ENCODE measurements at places on chromosomes 4 and X.

DNA sequence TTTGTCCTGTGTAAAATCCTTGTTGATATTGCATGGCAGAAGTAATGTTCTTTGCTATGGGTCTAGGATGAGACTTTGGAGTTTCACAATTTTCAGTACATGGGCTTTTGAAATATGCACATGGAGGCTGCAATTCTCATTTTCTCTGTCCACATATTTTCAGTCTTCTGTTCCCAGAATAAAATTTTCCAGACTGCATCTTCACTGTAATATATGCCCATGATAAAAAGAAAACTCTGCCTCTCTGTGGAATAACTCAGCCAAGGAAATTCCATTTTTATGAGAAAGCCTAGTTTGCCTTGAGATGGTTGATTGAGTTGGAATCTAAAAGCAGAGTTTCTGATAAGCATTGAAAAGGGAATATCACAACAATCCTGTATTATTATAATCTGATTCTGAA is 601.4 kb upstream of the AADAT start:
- DNase-seq = no peak

DNA sequence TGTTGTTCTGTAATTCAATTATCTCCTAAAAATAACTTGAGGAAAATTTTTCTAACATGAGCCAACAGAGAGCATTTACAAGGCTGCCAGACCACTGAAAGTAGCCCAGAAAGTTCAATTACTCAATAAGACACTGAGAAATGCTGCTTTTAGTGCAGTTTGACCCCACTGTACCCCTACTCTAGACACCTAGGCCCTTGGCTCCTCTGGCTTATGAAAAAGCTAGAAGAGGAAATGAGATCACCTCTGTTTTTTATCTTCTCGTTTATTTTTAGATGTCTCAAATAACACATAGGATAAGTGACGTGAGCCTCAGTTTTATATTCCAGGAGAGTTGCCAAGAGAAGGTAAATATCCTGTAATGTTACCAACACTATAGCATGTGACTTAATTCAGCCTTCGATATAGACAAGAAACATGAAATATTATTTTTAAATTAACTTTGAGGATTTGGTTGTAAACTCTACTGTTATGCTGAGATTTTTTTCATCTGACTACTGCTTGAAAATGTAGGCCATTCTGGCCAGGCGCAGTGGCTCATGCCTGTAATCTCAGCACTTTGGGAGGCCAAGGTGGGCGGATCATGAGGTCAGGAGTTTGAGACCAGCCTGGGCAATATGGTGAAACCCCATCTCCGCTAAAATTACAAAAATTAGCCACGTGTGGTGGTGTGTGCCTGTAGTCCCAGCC is 24.4 kb downstream of the TNIP3 start:
- DNase-seq = no peak

DNA sequence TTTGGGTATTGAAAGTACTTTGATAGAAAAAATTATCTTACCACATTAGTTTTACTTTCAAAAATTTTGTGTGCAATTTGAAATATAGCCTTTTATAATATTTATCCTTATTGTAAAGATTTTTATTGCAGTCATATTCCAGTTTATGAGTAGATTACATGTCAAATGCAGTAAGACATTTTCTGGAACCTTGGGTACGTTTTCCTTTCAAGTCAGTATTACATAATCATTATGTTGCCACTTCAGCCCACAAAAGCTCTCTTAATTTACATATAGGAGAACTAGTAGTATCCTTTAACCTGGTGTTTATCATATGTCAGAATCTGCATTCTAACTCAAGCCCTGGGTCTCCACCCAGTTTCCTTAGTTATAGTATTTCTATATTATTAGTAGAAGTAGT is 98.5 kb downstream of the CENPC start:
- peak; percentile 24 for DNase-seq

DNA sequence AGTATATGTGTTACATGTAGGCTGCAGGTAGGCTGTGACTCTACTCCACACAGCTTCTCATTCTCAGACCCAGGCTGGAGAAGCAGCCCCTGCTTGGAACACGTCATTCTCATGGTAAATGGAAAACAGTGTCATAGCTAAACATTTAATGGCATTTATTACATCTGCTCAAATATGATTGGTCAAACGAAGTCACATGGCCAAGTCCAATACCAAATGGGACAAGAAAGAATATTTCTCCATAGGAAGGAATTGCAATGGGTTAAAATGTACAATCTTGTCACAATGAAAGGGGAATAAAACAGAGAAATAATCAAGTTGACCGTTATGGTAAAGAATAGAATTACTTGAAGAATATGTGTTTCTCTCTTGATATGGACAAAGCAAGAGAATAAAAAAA is 198.6 kb downstream of the ANAPC10 start:
- DNase-seq = no peak

DNA sequence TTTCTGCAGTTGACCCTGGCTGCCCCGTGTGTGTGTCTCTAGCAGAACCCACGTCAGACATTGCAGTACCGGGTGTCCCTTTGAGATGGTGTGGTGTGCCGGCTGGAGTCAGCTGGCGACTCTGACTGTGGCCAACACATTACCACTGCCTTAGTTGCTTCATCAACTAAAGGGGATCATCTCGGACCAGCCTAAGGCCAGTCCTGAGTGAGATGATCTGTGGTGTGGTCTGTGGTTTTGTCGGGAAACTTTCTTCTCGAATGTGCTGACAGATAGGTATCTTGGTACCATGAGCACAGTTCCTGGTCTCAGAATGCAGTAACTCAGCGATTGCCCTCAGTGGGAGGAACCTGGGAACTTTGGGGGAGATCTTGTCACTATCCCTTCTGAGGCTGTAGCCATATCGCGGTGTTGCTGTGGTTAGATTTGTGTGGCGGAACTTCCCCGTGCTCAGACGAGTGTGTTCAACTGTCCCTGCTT is 15.8 kb downstream of the TBC1D14 start:
- DNase-seq = peak; percentile 79

- no peak for DNase-seq
Observed at GRCh38 chr4:37628977-37629609, 57.1 kb downstream of the RELL1 start.

DNA sequence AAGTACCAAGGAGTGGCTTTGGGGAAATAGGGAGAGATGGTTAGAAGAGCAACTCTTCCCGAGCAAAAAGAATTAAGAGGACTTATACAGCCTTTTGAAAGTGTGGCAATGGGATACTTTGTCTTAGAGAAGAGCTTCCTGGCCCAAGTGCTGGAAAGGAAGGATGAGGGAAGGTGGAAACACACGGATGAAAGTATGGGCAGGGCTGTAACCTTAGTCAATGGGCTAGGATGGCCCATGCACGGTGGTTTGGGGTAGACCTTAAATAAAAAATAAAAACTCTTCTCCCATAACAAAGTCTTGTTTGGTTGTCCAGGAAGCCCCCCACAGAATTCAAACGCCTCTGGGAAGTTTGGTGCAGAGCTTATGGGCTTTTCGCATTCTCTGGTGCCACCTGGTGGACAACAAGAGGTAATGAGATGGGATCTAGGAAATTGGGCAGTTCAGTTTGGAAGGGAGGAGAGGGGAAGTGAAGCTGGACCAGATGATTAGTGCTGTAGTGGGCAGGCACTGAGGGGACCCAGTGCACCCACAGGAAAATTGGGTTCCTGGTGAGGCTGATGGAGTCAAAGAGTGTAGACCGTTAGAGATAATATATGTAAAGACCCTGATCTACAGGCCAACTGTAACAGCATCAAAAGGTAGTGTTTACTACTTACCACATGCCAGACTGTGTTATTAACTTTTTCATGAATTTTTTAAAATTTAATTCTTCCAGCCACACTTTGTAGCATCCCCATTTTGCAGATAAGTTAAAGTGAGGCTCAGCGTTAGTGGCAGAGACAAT is 13.8 kb upstream of the ENOX2 start:
- peak; percentile 13 for DNase-seq

DNA sequence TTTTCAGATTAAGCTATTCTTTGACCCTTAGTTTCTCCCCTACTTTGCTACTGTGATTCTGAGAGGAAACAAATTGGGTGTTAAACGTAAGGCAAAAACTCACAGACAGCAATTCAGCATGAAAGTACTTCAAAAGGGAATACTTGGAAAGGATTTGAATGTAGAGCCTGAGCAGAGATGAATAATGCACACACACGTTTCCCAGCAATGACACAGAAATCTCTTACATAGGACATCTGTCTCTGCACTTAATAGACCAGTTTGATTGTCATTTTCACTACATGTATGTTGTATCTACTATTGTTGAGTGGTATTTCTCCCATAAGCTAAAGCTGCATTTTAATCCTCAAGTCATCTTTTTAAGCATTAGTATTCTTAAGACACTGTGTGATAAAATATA is 166.1 kb upstream of the TEX13C start:
- DNase-seq = no peak

DNA sequence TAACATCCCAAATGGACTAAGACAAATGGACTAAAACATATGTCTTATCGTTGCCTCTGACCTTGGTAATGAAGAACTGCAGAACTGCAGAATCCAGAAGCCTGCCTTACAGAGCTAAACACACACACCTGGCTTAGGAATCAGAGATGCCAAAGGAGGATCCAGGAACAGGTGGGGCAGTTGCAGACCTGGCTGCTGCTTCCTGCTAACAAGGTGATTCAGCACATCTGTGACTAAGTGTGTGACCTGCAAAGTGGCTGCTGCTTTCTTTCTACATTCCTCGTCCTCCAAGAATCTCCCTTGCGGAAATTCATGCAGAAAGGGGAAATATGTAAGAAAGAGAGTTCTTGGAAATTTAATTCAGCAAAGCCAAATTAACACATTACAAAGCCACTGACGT is 96.8 kb upstream of the NLGN4X start:
- DNase-seq = no peak

DNA sequence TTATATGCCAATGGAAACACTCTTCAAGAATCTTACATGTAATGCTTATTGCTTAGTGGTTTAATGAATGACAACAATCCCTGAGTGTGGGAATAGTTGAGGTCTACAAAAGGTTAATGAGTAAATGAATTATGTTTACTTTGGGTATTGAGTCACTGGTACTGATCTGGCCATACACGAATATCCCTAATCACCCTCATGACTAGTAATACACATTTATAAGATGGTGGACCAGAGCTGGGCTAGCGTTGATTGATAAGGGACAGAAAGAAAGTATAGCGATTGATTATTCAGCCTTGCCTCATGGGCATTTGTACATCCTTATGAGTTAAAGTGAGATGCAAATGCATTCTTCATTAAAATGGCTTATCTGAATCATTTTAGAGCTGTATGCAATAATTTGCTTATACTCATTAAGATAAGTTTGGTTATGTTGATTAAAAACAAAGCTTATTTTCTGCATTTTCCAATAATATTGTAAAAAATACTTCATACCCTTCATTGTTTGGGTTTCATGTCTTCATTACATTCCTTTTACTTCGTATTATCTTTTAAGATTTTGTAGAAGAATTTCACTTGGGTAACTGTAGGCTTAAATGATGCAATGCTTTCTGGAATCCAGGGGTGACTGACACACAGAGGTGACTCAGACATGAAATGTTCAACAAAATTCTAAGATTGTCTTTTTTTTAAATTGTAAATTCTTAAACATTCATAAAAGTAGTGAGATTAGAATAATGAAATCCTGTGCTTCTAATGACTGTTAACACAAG is 47.4 kb downstream of the FGF2 start:
- DNase-seq = peak; percentile 14

GRCh38 chrX:118495061-118495921 is at the start of gene DOCK11:
TSS of gene DOCK11 (plus strand) at chrX:118495815. CDS start at chrX:118495972, 157 bp downstream.
- peak; percentile 81 for DNase-seq

GRCh38 chr4:33316033-33316432 is 2595.9 kb downstream of the PCDH7 start:
- DNase-seq = no peak

- DNase-seq = no peak
Observed at GRCh38 chr4:1172228-1172851, at the start of gene SPON2. TSS of gene SPON2 (minus strand) at chr4:1172583.

- DNase-seq = no peak
Observed at GRCh38 chrX:38151441-38151840, 69.2 kb downstream of the SRPX start.

DNA sequence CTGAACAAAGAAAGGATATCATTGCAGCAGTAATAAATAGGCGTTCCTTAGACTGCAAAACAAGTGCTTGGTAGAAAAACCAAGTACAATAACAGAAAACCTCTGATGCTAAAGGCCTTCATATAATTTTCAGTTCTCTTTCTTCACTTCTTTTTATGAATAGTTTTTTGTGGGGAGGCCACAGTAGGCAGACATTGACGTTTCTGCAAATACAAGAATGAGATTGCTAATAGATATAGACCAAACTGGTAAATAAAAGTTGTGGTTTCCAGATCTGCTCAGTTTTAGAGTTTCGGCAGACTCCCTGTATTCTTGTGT is 57.0 kb upstream of the RAP1GDS1 start:
- no peak for DNase-seq

DNA sequence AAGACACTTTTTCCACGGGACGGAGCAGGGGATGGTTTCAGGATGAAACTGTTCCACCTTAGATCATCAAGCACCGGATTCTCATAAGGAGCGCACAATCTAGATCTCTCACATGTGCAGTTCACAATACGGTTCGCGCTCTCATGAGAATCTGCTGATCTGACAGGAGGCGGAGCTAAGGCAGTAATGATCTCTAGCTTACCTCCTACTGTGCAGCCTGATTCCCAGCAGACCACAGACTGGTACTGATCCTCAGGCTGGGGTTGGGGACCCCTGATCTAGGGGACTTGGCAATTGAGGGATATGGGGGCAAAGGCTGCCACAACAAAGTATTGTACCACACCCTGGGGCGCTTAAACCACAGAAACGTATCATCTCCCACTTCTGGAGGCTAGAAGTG is 25.7 kb downstream of the ZNF185 start:
- DNase-seq = no peak

DNA sequence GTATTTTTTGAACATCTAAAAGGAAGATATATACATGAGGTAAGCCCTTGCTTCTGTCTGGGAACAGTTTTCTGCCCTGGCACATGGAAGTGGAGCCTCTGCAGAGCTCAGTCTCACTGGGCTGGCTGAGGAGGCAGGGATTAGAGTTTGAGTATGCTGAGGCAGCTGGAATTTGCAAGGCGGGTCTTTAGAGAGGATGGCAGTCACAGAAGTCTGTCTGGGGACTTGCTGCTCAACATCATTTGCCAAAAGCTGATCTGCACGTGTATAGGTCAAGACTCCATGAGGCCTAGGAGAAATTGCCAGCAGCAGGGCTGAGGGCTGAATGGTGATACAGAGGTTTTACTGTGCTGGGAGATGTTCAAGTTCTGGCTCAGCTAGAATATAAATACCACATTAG is 163.6 kb upstream of the ANK2 start:
- DNase-seq = no peak

GRCh38 chrX:69305333-69306062 is 140.2 kb upstream of the PJA1 start:
- DNase-seq = no peak

DNA sequence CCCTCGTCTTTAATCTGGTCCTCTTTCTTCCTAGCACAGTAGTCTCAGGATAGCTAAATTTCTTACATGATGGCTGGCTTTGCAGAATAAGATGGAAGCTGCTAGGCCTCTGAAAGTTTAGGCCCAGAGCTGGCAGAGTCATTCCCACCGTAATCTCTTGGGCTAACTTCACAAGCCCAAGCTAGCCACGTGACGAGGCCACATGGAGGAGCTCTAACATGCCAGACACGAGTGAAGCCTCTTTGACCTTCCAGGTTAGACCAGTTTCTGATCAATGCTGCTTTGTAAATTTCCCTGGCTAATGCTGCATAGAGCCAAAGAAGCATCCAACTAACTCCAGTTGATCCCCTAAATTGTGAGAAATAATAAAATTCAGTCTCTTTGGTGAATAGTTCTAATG is 9.5 kb upstream of the CENPE start:
- DNase-seq = no peak

Measured in AML-193 (cell line).